ENCODE measurements at places on chromosomes 5 and 9.

GRCh38 chr5:13408616-13409015 is 535.9 kb downstream of the DNAH5 start:
- DNase-seq: no peak

DNA sequence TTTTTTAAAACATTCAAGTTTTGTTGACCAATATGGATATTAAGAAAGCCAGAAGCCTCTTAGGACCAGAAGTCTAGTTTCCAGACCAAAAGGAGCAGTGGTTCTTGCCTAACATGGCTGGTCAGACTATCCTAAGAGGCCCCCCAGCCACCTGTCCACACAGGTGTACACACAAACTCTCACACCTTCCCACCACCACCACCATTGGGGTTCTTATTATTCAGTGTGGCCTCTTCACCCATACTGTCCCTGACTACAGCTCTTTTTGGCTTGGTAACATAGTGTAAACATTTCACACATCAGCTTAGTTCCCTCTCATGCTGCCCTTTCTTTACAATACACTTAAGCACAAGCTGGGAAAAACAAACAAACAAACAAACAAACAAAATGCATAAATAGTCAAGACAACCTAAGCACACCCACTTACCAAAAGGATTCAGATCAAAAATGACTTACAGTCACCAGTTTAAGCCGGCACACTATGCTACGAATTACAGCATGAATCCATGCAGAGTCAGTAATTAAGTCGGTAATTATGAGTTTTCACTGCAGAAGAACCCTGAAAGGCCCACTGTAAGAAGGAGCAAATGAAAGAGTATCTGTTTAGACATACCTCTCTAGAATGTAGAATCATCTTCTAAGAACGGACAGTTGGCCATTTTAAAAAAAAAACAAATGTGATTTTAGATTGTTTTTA is 9.5 kb downstream of the LHFPL2 start:
- no peak for DNase-seq

- DNase-seq: no peak
Observed at GRCh38 chr9:37521111-37521510, 35.4 kb downstream of the POLR1E start.

GRCh38 chr5:142866563-142867275 is 96.5 kb downstream of the ARHGAP26 start:
- peak; percentile 38 for DNase-seq

- DNase-seq: no peak
Observed at GRCh38 chr5:72498284-72498683, 8.9 kb downstream of the ZNF366 start.

DNA sequence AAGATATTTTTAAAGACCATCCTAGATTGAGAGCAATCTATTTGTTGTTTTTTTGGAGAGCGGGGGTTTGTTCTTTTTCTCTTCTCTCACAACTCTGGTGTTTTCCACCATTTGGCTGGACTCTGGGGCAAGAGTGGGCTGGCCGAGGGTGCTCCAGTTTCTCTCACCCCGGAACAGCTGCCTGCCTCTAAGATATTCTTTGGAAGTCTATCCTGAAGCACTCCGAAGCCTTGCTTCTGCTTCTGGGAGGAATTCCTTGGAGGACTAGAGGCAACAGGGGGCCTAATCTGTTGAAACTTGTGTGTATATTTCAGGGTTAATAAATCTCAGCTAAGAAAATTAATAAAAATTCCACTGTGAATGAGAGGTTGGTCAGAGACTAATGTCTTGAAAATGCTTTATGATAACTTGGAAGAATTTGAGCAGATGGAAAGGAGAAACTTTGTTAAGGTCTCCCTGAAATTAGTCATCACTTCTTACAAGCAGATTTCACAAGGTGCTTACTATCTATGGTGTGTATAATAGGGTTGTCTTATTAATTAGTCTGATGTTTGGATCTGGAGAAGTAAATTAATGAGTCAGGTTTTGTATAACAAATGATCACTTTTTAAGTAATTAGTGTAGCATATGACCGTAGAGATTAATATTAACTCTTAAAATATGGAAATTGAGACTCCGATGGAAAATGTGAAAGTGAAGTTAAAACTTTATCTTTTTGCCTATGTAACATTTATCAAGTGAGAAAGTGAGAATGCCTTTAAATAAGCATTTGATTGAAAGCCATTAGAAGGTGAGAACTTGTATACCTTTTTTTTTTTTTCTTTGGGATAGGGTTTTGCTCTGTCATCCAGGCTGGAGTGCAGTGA is 4.0 kb downstream of the MAN2A1 start:
- no peak for DNase-seq

GRCh38 chr9:7841831-7842230 is 42.3 kb upstream of the DMAC1 start:
- DNase-seq: no peak

GRCh38 chr5:128084228-128085167 is 932 bp downstream of the SLC12A2 start:
- DNase-seq: no peak

- no peak for DNase-seq
Observed at GRCh38 chr5:135030956-135031812, 2.8 kb downstream of the PITX1 start.

Measured in T1000 (cell line).